Smooth muscle cell of the brain vasculature (primary cell): ENCODE measurements at places on chromosomes 2 and 18.

DNA sequence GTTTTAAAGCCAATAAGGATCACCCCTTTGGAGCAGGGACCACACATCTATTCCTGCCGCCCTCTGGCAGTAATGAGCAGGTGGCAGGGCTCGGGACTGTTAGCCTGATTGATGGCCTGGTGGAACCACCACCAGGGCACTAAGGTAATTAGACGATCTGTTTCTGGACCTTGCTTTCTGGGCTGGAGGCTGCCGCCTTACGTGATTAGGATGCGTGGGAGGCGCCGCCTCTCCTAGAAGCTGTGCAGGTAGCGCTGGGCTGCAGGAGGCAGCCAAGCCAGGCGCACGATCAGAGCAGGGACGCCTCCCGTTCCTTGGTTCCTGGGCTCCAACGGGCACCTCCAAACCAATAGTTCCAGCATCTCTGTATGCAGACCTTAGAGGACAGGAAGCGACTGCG lies 242.6 kb upstream of the RAB12 start:
- no peak for DNase-seq

DNA sequence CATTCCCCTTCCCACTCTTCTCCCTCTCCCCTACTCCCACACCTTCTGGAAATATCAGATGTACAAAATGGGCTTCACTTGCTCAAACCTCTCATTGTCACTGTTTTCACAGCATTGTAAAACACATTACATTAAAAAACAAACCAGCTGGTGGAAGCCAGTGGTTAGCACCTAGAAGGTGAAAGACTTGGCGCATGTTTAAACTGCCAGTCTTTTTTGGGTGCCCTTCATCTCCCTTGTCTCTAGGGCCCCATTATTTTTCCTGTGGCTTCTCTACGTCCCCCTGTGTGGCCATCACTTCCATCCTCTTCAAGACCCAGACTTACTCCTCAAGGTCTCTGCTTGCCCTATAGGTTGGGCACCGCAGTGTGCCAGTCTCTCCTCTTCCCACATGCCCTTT lies 34.9 kb downstream of the MGAT5 start:
- no peak for DNase-seq

- no peak for DNase-seq
Observed at GRCh38 chr2:151922845-151923666, 94.8 kb upstream of the ARL5A start.

GRCh38 chr2:111227716-111228141 lies 107.0 kb downstream of the BCL2L11 start:
- no peak for DNase-seq

DNA sequence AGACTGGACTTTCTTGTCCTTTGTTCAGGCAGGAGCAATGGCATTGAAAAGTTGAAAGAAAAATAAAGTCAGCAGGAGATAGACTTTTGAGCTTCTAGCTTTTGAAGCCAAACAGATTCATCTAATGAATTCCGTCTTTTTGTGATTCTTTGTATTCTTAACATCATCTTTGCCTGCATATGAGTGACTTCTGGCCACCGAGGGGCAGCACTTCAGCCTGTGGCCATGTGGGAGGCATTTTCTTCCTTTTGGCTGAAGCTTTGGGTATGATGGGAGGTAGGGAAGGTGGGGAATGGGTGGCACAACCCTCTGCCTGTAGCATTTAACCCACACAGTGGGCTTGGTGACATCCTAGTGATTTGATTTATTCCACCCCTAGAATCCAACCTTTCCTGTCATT lies 220.6 kb downstream of the SETBP1 start:
- no peak for DNase-seq

GRCh38 chr2:69837533-69837932 lies 8.1 kb downstream of the GMCL1 start:
- DNase-seq, result no peak

DNA sequence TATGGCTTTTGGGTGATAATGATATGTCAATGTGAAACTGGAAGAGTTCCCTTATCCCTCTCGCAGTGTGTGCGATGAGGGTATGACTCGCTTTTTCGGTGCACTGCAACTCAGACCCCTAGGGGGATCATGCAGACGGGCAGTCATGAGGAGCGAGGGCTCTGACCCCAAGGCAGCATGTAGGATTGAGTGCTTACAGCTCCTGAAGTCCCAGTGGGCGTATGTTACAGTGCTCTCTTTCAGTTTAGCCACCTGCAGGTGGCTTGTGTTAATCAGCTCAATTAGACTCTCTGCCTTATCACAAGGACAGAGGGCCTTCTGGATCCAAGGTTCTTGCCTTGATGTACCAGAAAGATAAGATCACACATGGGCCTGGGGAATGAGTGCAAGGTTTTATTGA lies 1269.9 kb upstream of the GYPC start:
- no peak for DNase-seq

- DNase-seq, result no peak
Observed at GRCh38 chr2:25936889-25937545, 45.3 kb downstream of the KIF3C start.

DNA sequence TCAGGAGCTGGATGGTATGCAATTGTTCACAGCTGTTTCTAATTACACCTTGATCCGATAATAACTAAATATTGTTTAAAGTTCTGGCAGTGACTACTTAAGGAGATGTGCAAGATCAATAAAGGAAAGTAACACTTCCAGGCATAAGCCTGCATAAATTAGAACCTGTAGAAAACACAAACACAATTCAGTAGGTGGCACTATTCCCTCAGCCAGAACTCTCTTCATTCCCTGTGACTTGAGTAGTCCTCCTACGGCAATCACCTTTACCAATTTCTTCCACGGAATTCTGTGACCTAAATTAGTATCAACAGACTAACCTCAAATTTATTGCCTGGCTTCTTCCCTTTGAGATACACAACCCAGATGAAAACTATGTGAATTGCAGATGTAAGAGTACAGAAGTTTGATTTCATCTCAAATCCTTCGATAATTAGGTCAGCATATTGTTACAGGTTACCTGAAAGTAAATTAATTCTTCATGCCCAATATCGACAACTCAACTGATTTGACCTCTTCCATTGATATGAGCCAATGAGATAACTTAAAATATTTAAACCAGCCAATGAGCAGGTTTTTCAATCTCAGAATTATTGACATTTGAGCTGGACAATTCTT lies 137.8 kb downstream of the PID1 start:
- DNase-seq, result peak; percentile 40

- no peak for DNase-seq
Observed at GRCh38 chr2:235725016-235725489, 231.2 kb downstream of the AGAP1 start.

- DNase-seq, result no peak
Observed at GRCh38 chr2:124822516-124822915, 797.4 kb downstream of the CNTNAP5 start.

DNA sequence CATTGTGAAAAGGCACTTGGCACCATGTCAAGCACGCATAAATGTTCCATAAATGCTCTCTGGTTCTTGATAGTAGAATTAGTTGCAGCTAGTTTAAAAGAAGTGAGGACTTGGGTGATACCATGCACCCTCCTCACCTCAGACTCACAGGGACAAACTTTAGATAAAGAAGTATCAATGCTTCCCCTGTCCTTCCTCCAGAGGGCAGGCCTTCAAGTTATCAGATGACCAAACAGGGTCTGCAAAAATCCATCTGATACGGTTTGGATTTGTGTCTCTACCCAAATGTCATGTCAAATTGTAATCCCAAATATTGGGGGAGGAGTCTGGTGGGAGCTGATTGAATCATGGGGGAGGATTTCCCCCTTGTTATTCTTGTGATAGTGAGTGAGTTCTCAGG lies 54.1 kb downstream of the C1QL2 start:
- no peak for DNase-seq
